ENCODE measurements at places on chromosomes 4 and X.

GRCh38 chr4:11669156-11669555 is 240.5 kb upstream of the HS3ST1 start:
- no peak for DNase-seq

- DNase-seq: no peak
Measured at GRCh38 chrX:147183161-147183560, 368.6 kb upstream of the CXorf51A start.

DNA sequence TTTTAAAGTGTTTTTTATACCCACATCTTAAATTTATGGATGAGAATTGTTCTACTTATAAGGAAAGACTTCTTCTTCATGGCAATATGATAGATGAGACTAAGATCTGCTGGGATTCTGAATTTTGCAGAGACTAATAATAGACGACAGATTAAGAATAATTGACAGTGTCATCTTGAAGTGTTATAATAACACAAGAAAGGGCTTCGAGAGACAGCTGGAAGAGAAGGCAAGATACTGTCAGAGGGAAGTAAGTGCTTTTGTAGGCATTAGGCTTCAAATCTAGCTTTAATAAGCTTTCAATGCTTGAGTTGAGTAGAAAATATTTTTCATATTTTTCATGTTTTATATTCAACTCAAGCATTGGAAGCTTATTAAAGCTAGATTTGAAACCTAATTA is 797.6 kb upstream of the PABPC4L start:
- no peak for DNase-seq

DNA sequence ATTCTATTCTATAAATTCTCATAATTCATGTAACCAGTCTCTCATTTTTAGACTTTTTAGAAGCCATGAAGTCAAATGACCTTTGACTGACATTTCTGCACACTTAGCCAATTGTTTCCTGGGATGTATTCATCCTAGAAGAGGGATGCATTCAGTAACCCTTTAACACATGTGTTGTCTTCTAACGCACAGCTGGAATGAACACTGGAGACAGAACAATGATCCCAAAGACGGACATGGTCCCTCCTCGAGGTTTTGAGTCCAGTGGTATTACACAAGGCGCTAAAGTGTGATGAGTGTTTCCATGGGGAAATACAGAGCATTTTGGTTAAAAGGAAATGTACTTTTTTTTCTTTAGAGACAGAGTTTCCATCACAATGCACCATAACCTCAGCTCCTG is 39.8 kb upstream of the CLDN24 start:
- no peak for DNase-seq

GRCh38 chr4:59818656-59819055 is 1381.5 kb upstream of the ADGRL3 start:
- no peak for DNase-seq

DNA sequence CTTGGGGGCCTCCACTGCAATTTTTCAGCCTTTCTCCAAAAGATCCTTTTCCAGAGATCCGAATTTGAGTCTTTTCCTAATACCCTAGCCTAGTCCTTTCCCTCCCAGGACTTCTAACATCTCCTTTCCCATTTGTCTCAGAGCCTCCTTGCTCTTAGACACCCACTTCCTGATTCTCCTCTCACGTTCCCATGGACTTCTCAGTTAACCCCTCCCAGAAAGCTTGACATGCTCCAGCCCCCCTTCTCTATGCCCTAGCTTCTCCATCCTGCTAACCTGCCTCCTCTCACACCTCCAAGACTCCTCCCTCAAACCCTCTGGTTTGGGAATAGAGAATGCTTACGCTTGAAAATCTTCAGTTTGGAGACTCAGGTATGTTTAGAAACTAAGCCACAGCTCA is 2.5 kb downstream of the UBA1 start:
- DNase-seq: no peak

GRCh38 chr4:7744142-7744804 is 195.4 kb downstream of the AFAP1 start:
- no peak for DNase-seq

DNA sequence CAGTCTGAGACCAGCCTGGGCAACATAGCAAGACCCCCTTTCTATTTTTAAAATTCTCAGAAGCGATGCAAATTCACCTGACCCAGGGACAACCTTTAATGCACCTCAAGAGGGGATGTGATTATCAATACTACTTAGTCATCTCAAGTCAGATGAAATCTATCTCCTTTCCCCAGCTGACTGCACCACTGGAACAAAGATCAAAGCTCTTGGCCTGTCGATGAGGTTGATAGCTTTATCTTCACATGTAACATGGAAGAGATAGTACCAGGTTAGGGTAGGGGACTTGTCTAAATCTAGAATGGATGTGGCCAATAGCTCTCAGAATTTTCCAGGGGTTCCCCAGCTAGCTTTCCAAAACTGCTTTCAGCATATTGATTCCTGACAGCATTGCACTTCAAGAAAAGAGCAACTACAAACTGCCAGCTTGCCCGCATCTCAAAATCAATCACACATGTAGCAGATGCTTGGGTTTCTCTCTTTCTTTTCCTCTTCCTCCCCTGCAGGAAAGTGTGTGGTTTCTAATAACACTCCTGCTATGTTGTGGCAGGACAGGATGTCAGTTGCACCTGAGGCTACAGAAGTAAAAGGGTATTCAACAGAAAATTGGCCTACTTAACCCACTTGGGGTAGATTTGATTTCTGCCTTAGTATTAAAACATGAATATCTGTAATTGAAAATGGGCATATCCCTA is 12.2 kb upstream of the TMEM164 start:
- DNase-seq: no peak

DNA sequence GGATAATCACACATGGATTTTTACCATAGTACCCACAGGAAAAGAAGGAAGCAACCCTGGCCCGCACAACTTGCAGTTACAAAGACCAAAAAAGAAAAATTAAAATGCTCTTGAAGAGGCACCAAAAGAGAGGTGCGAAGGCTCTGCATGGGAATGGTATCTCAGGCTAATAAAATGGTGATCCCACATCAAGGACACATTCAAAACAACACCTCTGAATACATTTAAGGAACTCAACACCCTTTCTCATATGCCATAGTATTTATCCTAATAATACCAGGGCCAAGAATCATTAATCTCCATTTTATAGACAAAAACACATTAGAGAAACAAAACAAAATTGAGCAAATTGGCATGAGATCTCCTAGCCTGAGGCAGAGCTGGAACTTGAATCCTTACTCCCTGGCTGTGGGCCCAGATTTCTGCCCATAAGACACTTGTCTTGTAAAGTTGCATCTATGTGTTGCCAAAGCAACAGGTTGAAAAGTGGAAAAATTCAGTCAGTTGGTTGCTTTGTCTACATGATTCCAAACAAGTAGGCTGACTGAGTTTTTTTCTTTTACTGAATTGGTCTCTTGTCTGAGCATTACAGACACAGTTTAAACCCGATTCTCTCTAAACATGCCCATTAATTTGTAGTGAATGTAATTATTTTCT is 33.5 kb downstream of the GUCY2F start:
- DNase-seq: no peak

GRCh38 chr4:836750-837301 is 10.9 kb upstream of the CPLX1 start:
- DNase-seq: no peak

- no peak for DNase-seq
Measured at GRCh38 chr4:168758351-168758876, 251.6 kb downstream of the CBR4 start.

DNA sequence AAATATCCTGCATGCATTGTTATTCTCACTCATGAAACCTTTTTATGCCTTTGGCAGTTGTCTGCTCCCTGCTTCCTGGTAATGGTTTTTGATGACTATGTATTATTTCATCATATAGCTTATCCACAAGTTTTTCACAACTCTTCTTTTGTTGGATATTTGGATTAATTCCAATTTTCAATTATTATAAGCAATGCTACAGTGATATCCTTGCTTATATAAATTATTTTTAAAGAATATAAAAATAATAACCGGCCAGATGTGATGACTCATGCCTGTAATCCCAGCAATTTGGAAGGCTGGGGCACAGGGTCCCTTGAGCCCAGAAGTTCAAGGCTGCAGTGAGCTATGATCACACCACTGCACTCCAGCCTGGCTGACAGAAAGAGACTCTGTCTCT is 47.0 kb downstream of the ASIC5 start:
- no peak for DNase-seq

DNA sequence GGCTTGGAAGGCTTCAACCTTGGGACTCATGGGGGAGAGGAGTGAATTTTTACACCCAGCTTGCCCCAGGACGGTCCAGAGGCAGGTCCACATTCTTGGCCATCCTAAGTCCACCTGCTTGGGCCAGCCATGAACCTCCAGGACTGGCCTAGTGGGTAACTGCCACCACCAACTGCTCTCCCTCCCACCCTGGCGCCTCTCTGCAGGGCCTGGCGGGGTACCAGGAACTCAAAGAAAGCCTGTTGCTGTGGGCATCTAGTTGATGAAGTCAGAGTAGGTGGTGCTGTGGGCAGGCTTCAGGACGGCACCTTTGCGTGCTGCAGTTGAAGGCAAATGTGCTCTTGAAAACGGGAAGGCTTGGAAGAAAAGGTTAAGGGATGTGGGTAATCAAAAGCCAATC is 12.0 kb downstream of the BCOR start:
- DNase-seq: no peak

- no peak for DNase-seq
Measured at GRCh38 chr4:14225688-14226207, 598.2 kb upstream of the BOD1L1 start.

- DNase-seq: no peak
Measured at GRCh38 chr4:182778222-182778982, 138.8 kb downstream of the DCTD start.

GRCh38 chrX:13952581-13952980 is 77.1 kb downstream of the GEMIN8 start:
- DNase-seq: no peak

- no peak for DNase-seq
Measured at GRCh38 chrX:110408949-110409588, 50.4 kb downstream of the RTL9 start.

- DNase-seq: no peak
Measured at GRCh38 chrX:74383611-74384010, 37.7 kb upstream of the SLC16A2 start.

DNA sequence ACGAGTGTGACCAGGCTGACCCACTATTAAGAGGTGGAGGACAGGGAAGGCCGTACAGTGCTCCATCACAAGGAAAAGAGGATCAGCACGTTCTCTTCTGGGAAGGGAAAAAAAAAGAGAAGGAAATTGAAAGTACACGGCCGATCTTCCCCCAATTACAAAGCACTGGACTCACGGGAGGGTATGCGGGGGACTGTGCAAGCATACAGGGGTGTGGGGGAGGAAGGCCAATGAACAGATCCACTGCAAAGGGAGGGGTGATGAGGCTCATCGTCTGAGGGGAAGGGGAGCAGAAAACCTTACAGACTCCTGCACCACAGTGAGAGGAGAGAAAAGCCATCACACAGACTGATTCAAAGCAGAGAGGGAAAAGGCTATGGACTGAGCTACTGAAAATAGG is 1.1 kb downstream of the ELK1 start:
- no peak for DNase-seq

- no peak for DNase-seq
Measured at GRCh38 chrX:69120476-69120875, 44.8 kb downstream of the PJA1 start.

DNA sequence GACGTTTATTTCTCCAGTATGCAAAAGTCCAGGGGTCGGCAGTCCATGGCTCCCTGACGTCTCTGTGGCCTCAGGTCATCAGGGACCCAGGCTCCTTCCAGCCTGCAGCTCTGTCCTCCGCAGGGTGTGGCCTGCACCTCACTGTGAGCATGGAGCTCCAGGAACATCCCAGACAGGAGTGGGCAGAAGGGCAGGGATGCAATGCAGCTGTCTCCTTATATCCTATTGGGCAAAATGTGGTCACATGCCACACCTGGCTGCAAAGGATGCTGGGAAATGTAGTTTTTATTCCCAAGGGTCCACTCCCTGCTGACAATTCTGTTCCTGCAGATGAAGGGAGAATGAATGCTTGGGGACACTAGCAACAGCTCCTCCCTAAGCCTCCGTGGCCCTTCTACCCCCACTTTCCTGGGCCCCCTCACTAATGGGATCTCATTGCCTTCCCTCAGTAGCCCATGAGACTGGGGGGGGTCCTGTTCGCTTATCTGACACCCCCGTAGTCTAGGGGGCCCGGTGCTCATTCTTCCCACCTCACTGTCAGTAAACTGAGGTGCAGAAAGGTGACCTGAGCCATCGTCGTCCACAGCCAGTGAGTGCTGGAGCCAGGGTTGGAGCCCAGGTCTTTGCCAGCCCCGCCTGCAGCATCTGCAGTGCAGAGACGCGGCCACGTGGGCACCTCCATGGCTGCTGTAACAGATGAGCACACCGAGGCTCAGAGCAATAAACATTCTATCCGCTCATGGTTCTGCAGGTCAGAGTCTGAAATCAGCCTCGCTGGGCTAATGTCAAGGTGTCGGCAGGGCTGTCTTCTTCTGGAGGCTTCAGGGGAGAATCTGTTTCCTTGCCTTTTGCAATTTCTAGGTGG is 5.9 kb upstream of the GRPEL1 start:
- DNase-seq: peak; percentile 72

DNA sequence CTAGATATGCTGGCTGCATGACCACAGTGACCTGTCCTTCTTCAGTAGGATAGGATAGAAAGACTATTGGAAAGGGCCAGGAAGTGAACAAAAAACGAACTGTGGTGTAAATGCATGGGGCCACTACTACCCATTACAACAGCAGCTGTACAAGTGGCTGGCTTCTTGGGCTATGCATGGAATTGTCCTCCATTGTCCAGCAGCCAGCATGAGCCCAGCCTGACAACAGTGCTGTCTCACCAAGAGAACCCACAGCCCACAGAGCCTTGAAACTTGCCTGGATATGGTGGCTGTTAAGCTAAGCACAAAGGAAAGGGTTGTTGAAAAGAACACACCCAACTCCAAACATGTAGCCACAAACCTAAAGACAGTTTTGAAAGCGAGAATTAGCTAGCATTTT is 330.2 kb upstream of the F9 start:
- DNase-seq: no peak

- no peak for DNase-seq
Measured at GRCh38 chr4:8283631-8284121, 14.1 kb downstream of the HTRA3 start.

DNA sequence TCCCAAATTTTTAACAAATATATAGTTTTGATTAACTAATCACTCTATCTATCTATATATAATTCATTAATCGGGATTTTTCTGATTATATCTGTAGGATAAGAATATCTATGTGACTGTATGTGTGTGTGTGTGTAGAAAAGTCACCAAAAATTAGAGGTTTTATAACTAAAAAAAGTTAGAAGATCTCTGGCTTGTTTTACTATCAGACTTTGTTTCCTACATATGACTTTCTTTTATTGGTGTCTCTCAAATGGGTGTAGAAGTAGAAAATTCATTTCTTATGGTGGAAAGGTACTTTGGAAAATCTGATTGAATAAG is 26.7 kb upstream of the TMPRSS11D start:
- no peak for DNase-seq

DNA sequence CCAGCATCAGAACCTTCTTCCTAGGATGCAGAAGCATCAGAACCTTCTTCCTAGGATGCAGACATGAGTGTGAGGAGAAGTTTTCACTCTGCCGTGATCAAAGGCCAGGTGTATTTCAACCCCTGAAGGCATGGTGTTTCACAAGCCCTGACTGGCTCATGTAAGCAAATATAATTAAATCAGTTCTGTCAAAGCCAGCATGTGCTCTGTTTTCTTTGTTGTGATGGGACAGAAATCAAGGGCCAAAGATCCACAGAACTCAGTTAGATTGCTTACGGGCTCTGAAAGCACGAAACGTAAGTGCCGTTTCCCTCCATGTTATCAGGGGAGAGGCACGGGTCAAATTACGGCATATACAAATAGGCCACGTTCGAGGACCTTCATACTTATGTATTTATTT is 32.0 kb upstream of the CLDN24 start:
- DNase-seq: no peak

All from 8988T (cell line).